ENCODE measurements at places on chromosomes 4 and X.

DNA sequence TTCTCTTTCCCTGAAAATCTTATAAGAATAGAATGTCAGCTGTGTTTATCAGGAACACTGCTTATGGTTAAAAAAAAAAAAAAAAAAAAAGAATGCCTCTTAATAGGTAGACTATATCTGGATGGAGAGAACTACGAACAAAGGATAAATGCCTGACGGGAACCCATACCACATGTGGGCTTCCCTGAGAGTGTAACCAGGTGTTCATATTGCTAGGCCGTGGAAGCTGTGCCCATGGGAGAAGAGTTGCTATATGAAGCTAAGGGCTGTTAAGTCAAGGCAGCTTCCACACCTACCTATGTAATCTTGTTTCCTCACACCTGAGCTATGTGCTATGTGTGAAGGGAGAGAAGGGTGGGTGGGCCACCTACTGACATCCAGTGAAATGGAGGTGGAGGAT lies 27.3 kb downstream of the TMEM184C start:
- no peak for DNase-seq

- peak; percentile 36 for DNase-seq
Observed at GRCh38 chr4:87030755-87031441, 96.1 kb downstream of the AFF1 start.

- peak; percentile 5 for DNase-seq
Observed at GRCh38 chr4:35559559-35560365, 684.6 kb downstream of the ARAP2 start.

DNA sequence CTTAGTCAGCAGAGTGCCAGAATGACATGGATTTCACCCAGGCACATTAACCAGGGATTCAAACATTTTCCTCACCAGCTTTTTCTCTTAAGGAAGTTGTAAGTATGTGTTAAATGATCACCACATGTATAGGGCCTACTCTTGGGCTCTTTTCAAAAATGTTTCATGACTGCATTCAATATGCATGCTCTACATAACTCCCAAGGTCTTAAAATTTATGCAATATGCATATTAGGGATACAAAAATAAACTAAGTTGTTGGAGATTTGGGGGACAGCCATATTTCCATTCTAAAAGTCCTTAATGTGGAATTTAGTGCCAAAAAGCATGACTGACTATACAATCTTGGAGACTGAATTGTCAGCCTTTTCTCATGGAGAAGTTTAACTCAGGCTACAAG lies 25.0 kb upstream of the TRPC5OS start:
- DNase-seq = no peak

- peak; percentile 45 for DNase-seq
Observed at GRCh38 chr4:80077639-80078038, 4.6 kb upstream of the ANTXR2 start.

- DNase-seq = no peak
Observed at GRCh38 chr4:81628489-81628888, 156.8 kb upstream of the RASGEF1B start.

DNA sequence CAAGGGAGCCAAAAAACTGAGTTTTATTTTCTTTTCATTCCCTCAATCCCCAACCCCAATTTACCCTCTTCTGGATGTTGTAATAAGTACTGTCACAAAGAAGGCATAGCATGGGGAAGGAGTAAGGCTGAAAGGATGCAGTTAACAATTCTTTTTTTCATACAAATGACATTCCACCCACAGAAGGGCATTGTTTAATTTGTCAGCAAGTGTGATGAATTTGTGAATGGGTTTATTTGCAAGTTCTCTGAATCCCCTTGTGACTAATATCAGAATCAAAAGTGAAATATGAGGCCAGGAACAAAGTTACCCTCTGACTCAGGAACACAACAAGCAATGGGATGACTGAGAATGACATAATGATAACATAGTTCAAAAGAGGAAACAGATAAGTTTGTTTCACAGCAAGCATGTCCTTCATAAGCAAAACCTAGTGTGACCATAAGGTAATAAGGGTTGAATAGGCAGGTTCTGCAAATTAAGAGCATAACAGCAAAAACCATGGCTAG lies 2.1 kb downstream of the GEMIN8 start:
- peak; percentile 67 for DNase-seq

- DNase-seq = peak; percentile 31
Observed at GRCh38 chr4:3765271-3766035, 732 bp upstream of the ADRA2C start.

- peak; percentile 42 for DNase-seq
Observed at GRCh38 chr4:6548201-6548881, 26.6 kb upstream of the MAN2B2 start.

DNA sequence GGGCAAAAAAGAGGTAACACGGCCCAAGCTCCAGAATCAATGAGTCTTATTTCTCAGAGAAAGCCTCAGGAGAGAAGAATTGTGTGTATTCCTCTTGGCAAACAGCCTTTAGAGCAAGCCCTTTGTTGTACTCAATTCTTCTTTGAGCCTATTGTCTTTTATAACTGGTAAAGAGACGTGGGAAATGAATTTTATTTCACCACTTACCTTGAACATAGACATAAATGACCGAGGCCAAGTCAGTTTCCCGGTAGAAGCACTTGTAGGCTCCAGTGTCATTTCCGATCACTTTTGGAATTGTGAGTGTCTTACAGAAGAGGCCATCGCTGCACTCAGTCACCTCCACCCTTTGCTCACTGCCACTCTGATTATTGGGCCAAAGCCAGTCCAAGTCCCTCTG lies 7.0 kb downstream of the KDR start:
- no peak for DNase-seq

- DNase-seq = no peak
Observed at GRCh38 chr4:107640878-107641277, 79.2 kb downstream of the PAPSS1 start.

DNA sequence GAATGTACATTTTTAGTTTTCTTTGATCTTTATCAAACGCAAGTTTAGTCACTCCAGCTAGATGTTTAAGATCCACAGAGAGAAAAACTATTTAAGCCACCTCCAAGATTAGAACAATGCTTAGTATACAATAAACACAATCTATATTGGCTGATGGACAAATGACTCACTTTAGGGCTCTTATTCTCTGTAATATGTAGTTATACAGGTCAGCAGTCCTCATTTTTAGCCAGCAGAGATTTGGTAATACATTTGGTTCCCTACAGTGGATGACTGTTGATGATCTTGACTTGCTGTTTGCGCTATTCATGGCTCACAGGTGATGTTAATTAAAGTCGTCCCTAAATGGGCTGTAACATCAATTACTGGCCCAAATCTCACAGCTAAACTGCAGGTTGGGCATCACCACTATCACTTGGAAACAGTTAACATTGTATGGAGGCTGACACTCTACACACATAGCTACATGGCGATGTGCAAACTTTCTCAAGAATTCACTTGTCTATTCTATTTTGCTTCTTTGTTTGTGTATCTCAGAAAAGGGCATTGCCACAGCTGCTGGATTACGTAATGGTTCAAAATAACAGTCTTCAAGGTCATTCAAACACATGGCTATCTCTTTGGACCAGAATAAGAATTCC lies 11.8 kb upstream of the DTHD1 start:
- DNase-seq = no peak

GRCh38 chrX:10048707-10049106 lies 81.5 kb downstream of the CLDN34 start:
- no peak for DNase-seq

DNA sequence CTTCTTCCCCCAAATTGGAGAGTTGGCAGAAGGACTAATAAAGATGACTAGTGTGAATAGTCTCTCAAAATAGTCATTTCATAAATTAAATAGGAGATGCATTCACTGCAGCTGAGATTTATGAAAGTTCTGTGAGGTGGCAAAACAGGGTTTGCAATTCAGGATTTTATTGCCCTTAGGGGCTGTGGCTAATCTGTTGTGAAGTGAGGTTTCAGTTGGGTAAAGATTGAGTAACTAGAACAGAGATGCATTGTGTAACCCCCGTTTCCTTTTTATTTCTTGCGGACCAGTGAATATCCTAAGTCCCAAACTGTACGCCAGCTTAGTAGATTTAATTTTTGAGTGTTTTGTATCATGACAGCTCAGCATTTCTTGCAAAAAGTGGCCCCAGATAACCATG lies 16.2 kb upstream of the SCRG1 start:
- peak; percentile 72 for DNase-seq

DNA sequence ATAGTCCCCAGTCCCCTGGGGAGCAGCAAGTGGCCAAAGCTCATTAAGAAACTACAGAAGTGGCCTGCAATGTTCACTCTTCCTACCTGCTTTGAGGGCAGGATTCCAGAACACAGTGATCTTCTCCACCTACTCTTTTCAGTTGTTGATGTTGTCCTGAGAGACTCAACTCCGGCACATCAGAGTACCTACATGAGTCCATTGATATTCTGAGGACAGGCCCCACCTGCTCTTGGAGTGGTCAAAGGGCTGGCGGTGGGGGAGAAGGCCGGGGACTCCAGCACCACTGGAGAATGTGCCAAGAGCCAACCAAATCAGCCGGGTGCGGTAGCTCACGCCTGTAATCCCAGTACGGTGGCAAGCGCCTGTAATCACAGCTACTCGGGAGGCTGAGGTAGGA lies 29.8 kb upstream of the DDX3X start:
- no peak for DNase-seq

Measured in amniotic epithelial cell (primary cell).